ENCODE measurements at places on chromosomes 4 and X.

GRCh38 chr4:31482691-31483090 lies 762.5 kb downstream of the PCDH7 start:
- DNase-seq, result no peak

- no peak for DNase-seq
These were observed 13.8 kb upstream of the CLDN34 start for GRCh38 chrX:9953396-9953795.

GRCh38 chrX:12002876-12003275 lies 135.4 kb upstream of the FRMPD4 start:
- no peak for DNase-seq

- no peak for DNase-seq
These were observed 3.8 kb upstream of the TRIML2 start for GRCh38 chr4:188113156-188113555.

GRCh38 chrX:38868941-38869401 lies 67.7 kb downstream of the MID1IP1 start:
- no peak for DNase-seq

DNA sequence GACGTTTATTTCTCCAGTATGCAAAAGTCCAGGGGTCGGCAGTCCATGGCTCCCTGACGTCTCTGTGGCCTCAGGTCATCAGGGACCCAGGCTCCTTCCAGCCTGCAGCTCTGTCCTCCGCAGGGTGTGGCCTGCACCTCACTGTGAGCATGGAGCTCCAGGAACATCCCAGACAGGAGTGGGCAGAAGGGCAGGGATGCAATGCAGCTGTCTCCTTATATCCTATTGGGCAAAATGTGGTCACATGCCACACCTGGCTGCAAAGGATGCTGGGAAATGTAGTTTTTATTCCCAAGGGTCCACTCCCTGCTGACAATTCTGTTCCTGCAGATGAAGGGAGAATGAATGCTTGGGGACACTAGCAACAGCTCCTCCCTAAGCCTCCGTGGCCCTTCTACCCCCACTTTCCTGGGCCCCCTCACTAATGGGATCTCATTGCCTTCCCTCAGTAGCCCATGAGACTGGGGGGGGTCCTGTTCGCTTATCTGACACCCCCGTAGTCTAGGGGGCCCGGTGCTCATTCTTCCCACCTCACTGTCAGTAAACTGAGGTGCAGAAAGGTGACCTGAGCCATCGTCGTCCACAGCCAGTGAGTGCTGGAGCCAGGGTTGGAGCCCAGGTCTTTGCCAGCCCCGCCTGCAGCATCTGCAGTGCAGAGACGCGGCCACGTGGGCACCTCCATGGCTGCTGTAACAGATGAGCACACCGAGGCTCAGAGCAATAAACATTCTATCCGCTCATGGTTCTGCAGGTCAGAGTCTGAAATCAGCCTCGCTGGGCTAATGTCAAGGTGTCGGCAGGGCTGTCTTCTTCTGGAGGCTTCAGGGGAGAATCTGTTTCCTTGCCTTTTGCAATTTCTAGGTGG lies 5.9 kb upstream of the GRPEL1 start:
- no peak for DNase-seq

GRCh38 chrX:20680998-20681397 lies 414.3 kb upstream of the RPS6KA3 start:
- DNase-seq, result no peak

- DNase-seq, result no peak
These were observed 98.7 kb downstream of the TMEM131L start for GRCh38 chr4:153564630-153565525.
